ENCODE measurements at places on chromosomes 3 and 15.

DNA sequence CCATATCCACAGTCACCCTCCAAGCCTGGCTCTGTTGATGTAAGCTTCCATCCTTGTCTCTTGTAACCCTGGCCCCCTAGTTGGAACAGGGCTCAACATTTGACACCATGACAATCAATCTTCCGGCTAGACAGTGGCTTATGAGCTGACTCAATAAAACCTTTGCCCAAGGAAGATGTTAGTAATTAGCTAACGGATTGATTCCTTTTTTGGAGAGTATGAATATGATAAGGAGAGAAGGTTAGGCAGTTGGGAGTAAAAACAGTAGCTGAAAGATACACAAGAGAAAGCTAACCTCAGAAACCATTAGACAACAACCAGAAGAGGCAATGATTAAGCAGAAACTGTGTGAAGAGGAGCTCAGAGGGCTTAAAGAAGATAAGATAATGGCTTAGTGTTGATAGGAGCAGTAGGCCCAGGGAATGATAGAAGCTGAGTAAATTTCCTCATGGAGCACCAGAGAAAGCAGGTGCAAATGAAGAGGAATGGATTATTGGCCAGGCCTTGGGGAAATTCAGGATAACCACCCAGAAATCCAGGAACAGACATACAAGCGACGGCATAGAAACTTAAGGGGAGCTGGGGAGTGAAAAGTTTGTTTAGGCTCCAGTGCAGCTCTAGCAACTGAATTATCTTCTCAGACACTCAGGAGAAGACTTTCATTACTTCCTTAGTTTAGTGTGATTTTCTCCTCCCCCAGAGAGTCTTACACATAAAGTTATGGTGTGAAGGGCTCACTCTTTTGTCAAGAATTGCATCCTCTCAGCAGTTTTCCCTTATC, 7.8 kb upstream of the RFX7 start:
- no peak for DNase-seq

DNA sequence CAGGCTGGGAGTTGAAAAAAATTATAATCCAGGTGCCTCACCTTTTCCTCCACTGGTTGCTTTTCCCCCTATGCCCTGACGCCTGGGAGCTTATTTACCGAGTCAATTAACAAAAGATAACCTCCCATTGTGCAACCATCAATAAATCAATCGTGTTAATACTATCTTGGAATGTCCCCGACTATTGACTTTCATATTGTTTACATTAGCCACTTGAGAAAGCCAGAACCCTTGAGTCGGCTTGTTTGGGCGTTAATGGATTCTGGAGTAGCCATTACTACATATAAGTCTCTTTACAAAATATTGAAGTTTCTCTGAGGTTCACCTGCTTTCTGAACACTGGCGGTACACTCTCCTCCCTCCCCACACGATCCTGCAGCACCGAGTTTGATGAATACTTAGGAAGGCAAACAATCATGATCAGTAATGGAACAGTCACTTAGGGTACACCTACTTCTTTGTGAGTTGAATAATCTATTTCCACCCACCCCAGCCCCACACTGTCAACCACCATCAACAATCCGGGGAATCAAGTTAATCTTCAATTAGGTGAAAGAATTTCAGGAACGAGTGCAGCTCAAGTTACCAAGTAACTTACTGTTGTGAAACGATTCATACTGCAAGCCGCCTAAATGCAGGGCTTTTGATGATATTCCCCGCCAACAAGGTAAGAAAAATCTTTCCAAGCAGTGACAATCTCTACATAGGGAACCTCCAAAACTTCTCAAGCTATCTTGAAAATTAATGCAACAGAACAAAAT, 159.3 kb upstream of the NR2F2 start:
- no peak for DNase-seq

- no peak for DNase-seq
These were observed 14.0 kb upstream of the STAC start for GRCh38 chr3:36366308-36366707.

- DNase-seq = no peak
These were observed 34.1 kb upstream of the SERPINI2 start for GRCh38 chr3:167507954-167508353.

DNA sequence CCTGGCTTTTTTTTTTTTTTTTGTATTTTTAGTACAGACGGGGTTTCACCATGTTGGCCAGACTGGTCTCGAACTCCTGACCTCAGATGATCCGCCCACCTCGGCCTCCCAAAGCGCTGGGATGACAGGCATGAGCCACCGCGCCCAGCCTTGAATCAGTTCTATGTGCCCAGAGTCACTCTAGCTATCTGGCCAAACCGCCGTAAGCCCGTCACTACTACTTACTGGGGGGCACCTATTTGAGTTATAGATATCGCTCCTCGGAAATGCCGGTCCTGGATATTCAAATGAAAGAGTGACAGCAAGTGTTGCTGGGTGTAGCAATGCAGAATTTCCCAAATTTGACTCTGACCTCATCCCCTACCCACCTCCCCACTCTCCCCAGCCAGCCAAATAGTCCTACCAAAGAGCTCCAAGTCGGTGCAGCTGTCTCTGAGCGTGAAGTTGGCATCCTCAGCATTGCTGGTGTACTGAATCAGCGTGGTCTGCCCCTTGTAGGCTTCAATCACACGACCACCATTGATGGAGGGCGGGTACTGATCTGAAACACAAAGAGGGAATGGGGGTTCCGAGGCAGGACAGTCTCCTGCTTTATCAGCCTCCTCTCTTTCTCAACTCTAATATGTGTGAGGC, 38.1 kb downstream of the MUC20 start:
- no peak for DNase-seq

GRCh38 chr3:87856126-87856525, 202.7 kb downstream of the CGGBP1 start:
- no peak for DNase-seq

- no peak for DNase-seq
These were observed at the start of gene CCK for GRCh38 chr3:42266085-42266484. Gene CCK (minus strand): TSS chr3:42266185. CDS start chr3:42263630, 2,555 bp downstream.

GRCh38 chr3:104750581-104750980, 616.1 kb upstream of the ALCAM start:
- DNase-seq = no peak

DNA sequence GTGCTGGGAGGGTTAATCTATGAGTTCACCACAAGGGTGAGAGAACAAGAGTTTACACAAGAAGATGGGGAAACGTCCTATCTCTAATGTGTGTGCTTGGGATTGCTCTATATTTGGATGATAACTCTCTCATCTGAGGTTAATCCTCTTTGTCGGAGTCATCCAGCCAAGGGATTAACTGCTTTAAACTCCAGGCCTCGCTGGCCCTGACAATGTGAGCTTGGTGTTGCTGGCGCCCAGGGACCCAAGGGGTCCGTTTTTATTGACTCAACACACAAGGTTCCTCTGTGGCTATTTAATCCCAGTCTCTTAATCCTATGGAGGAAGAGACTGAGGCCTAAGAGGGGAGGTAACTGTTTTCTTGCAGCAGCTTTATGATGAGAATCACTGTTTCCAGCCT, 14.2 kb downstream of the SV2B start:
- DNase-seq = no peak

GRCh38 chr15:52651868-52652267, 27.3 kb downstream of the ATOSA start:
- no peak for DNase-seq

DNA sequence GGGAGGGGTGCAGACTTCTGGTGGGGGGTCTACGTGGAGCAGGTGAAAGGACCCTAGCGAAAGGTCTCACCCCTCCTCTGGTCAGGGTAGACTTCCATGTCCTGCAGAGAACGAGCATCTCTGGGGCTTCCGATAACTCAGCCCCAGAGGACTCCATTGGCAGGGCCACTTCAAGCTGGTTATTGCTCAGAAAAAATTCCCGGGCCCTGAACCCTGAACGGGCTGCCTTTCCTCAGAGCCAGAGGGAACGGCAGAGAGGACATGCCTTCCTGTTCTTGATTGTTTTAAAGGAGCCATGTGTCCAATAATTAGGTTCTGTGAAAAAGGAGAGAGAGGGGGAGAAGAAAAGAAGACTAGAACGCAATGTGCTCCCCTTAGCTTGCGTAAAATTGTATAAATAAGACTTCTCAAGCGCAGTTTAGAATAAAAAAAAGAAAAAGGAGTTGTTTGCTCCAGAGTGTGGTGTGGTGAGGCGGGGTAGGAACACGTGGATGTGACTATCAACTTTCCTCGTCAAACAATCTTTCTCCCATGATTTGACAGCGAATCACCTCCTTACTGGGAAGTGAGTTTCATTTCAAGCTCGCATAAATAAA, 193.4 kb upstream of the UBE2E1 start:
- DNase-seq = no peak

GRCh38 chr15:39321977-39322376, 258.9 kb upstream of the THBS1 start:
- no peak for DNase-seq

GRCh38 chr3:187017511-187018230, 87.3 kb downstream of the ST6GAL1 start:
- no peak for DNase-seq

- peak; percentile 88 for DNase-seq
These were observed 12.4 kb upstream of the SHF start for GRCh38 chr15:45200001-45200798.

DNA sequence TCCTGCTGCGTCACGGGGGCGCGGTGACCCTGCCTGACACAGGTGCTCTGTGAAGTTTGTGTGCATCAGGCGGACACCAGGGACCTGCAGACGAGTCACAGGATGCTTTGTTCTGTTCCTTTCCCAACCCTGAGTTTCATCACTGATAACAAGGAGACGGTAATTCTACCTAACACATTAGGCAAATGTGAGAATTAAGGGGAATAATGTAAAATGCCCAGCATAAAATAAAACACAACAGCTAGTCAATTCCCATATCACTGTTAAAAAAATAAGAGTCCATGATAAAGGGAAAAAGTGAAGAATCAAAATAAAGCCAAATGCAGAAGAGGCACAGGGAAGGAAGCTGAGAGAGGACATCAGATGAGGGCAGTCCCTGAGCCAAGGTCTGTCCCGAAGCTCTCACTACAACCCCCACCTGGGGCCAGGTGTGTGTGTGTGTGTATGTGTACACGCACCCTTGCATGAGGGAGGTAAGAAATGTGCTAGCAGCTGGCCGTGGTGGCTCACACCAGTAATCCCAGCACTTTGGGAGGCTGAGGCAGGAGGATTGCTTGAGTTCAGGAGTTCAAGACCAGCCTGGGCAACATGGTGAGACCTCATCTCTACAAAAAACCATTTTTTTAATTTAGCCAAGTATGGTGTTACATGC, 27.5 kb downstream of the PLA2G4D start:
- no peak for DNase-seq

GRCh38 chr3:59726279-59726678, 676.5 kb upstream of the CFAP20DC start:
- DNase-seq = no peak

GRCh38 chr3:195809291-195809785, 2.4 kb downstream of the MUC4 start:
- no peak for DNase-seq
